ENCODE measurements at places on chromosomes 2 and 18.

- DNase-seq: no peak
Measured at GRCh38 chr2:198016243-198016642, 211.8 kb downstream of the PLCL1 start.

- DNase-seq: peak; percentile 76
Measured at GRCh38 chr18:67864677-67865340, 348.3 kb upstream of the DSEL start.

GRCh38 chr2:65420712-65421431 is 11.5 kb downstream of the SPRED2 start:
- no peak for DNase-seq

GRCh38 chr2:184305105-184305504 is 293.2 kb upstream of the ZNF804A start:
- no peak for DNase-seq

DNA sequence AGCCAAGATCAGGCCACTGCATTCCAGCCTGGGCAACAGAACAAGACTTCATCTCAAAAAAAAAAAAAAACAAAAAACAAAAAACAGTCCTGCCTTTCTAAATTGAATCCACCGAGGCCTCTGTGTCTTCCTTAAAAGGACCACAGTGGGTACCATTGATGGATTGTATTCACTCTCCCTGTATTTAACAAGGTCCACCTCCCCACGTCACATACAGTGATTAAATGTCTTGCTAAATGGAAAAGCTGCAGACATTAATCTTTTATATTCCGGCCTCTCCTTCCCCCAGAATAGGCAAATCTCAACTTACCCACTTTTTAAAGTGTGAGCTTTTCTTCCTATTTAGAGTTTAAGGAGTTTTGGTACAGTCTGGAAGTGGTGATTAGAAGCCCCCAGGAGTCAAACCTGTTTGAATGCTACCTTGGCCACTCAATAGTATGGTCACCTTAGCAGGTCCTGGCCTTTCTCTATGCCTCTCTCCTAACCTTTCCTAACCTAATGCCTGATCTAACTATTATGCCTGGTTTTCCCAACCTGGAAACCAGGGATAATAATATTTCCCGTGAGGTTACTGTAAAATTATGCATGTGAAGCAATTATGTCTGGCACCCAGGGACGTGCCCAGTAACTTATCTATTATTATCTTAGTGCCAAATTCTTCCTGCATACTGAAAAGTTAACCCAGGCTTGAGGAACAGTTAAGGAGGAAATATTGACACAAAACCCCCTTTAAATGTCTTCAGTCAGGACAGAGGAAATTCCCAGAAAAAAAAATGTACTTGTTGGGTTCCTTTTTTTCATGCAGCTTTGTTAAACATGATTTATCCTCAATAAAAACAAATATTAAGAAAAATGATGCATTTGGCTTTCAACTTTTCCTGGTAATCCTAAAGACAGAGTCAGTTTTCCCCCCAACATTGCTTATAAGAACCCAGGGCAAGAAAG is 3.1 kb downstream of the NFE2L2 start:
- no peak for DNase-seq

DNA sequence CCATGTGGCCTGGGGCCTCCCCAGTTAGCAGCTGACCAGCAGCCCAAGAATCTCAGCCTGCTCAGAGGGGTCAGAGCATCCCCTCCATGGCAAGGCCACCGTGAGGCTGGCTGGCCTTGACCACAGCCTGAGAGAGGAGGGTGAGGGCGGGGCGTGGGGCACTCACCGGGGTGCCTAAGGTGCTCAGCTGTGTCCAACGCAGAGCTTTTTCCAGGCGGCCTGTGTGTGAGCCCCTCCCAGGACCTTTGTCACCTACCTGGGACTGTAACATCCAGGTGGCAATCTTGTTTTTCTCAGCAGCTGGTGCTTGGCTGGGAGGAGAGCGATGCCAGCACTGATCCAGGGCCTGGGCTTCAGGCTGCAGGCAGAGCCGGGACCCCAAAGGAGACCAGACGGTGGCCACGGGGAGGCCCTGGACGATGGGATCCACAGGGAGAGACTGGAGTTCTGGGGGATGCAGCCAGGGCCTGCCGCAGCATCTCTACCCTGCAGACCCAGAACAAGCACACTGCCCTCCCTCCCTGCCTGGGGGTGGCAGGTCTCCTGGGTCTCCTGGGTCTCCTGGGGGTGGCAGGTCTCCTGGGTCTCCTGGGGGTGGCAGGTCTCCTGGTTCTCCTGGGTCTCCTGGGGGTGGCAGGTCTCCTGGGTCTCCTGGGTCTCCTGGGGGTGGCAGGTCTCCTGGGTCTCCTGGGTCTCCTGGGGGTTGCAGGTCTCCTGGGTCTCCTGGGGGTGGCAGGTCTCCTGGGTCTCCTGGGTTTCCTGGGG is 12.3 kb downstream of the SNED1 start:
- DNase-seq: no peak

GRCh38 chr18:11672846-11673454 is 16.1 kb upstream of the GNAL start:
- DNase-seq: no peak

DNA sequence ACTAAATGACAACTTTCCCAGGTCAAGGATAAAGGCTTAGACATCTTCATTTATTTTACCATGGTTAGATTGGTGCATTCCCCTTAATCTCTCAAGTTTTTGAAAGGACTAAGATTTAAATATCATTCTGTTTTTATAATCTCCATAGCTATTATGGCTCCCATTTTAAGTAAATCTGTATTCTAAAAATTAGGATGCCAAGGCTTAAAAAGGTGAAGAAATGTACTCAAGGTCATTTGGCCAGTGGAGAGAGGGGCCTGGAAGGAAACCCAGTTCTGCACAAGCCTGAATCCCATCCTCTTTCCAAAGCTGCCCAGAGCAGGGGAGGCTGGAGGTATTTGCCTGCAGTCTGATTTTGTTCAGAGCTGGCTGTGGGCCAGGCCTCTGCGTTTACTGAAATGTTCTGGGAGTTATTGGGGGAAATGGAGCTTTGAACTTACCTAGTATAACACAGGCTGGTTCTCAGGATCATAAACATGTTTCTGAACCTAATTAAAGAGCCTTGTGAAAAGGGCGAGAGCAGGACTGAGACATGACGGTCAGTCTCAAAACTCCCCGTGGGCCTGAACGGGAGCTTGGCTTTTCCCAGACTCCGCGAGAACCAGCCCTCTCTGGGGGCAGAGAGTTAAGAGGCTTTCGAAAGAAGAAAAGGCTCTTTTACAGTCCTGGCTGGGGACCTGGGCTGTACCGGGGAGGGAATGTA is 85.6 kb downstream of the DDX1 start:
- DNase-seq: no peak

DNA sequence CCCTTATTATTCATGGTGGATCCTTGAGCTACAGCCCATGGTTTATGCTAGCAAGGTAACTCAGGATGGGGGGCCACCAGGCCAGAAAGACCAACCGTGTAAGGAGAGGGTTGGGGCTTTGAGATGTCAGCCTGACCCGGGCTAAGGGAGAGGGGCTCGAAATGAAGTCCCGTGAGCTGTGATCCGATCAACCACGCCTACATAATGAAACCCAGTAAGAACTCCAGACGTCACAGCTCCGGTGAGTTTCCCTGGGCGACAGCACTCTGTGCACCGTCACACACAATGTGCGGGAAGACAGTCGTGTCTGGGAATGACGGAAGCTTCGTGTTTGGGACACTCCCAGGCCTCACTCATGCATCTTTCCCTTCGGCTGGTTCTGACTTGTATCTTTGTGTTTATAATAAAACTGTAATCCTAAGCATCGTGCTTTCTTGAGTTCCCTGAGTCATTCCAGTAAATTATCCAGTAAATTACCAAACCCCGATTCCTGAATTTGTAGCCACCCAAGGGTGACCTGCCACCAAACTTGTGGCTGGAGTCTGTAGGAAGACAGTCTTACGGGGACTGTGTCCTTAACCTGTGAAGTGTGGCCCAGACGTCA is 44.2 kb downstream of the CYP27C1 start:
- DNase-seq: peak; percentile 82

GRCh38 chr2:138974651-138975050 is 194.5 kb upstream of the NXPH2 start:
- DNase-seq: peak; percentile 29

DNA sequence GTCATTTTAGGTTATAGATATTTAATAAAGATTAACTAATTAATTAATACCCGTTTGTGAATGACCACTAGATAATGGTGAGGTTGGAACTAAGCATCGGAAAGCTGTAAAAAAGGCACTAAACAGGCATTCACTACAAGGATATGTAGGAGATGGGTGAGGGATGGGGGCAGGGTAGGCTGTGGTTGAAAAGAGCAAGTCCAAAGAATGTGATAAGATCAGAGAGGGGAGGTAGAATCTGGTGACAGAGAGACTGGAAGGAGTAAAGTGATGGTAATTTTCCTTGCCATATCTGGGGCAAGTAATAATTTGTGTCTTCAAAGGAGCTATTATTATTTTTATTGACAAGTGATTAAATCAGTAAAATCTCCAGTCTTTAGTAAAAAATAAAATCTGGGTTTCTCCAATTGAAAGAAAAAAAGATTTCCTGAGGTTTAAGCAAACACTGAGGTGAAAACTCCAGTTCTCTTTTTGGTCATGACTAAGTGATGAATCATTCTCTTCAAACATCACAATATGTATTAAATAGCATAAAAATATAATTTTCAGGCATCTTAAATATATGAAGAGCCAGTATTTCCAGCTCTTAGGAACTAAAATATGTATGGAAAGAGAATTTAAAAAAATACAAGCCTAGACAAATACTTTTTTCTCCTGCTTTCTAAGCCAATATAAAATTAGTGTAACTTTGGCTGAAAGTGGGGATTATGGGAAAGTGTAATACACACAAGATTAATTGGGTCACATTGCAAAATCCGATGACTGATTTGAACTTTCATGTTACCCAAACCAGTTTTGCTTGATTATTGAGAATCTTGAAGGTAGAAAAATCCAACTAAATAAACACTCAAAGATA is 259.1 kb upstream of the RBMS1 start:
- DNase-seq: peak; percentile 11

GRCh38 chr2:37080266-37080665 is 3.9 kb downstream of the HEATR5B start:
- DNase-seq: no peak

GRCh38 chr2:143402451-143402850 is 273.2 kb downstream of the ARHGAP15 start:
- DNase-seq: no peak

DNA sequence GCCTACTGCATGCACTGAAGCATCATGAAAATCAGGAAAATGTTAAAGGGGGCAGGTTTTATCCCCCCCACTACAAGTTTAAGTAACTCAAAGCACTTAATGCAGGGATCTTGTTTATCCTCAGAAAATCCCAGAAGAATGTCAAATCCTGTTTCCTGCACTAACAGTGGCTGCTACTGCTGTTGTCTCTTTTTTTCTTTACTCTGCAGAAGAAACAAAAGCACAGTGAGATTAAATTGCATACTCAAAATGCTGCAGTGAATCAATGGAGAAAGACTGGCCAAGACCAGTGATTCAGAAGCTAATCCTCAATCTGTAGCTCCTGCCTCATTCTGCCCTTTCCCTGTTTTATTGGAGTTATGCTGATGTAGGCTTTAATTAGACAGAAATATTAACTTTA is 332.3 kb upstream of the FIGN start:
- no peak for DNase-seq

- DNase-seq: no peak
Measured at GRCh38 chr18:48848641-48849143, 102.1 kb downstream of the SMAD7 start.

- DNase-seq: peak; percentile 12
Measured at GRCh38 chr2:48946449-48947048, 191.0 kb upstream of the LHCGR start.

DNA sequence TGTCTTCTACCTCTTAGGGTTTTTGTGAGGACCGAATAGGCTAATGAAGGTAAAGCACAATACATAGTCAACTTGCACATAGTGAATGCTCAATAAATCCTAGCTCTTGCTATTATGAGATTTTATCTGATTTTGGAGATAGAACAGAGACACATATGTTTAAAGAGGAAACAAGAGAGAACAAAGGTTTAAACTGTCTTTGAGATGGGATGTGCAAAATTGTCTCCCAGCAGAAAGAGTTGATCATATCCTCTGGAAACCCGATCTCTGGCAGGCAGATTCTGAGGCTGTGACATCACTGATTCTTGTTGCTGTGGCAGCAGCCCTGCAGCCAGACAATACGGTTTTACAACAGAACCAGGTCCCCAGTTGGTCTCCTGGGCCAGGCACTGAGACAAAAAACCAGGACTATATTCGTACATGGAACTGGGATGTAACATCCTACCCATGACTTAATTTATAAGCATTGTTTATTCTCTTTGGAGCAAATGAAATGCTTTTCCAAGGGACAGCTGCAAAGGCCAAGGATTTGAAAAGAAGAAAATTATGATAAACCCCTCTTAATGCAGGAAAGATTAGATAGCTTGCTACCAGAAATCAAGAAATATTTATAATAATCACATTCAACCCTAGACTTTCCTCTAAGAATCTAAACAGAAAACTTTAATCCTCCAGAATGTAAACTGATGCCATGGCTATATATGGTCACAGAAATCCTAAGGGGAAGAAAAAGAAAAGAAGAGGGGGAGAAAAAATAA is 80.2 kb downstream of the SLC8A1 start:
- peak; percentile 84 for DNase-seq

- no peak for DNase-seq
Measured at GRCh38 chr2:120593921-120594686, 141.6 kb upstream of the GLI2 start.

- peak; percentile 16 for DNase-seq
Measured at GRCh38 chr18:34729264-34729663, 19.2 kb downstream of the DTNA start.

DNA sequence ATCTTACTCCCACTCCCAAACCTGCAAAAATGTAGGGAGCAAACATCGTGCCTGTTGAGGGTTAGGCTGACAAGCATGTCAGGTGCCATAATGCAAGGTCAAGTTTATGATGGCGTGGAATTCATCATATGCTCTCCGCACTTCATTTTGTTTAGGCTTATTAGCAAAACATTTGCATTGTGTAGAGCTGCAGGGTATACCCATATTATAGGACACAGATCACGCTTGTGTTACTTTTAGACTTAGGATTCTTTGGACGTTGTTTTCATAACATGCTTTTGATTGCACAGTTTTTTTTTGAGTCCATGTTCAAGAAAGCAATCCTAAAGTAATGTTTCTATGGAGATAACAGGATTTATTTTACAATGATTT is 22.9 kb downstream of the MBP start:
- DNase-seq: no peak

- no peak for DNase-seq
Measured at GRCh38 chr18:52636536-52636935, 296.5 kb downstream of the DCC start.
